ENCODE measurements at places on chromosomes 3 and 15.

DNA sequence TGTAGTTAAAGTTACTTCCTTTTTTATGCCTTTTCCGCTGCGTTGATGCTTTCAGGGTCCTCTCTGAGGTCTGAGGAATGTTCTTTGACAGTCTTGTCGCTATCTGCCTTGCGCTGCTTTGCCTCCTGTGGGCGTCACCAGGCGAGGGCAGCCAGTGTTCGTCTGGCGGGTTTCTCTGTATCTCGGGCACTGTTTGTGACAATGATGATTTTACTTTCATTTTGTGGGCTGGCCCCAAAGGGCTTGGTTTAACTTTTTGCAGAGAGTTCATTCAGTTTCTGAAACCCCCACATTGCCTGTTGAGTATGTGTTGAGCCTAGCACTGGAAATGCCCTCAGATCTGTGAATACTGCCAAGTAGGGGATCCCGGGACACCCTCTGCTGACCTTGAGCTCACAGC lies 24.6 kb upstream of the SACM1L start:
- DNase-seq, result peak; percentile 62

GRCh38 chr3:81742581-81742980 lies 18.9 kb downstream of the GBE1 start:
- no peak for DNase-seq

- no peak for DNase-seq
Observed at GRCh38 chr15:43854801-43855200, 28.0 kb downstream of the WDR76 start.

GRCh38 chr15:76815421-76815820 lies 89.7 kb downstream of the SCAPER start:
- DNase-seq, result no peak

- no peak for DNase-seq
Observed at GRCh38 chr3:15887261-15887660, 89.5 kb upstream of the ANKRD28 start.

GRCh38 chr15:101028321-101028720 lies 109.2 kb downstream of the LRRK1 start:
- no peak for DNase-seq
